Left forelimb (tissue), 1 donor: ENCODE measurements at places on chromosomes 6 and 20.

GRCh38 chr6:24052590-24052961 lies 73.4 kb upstream of the NRSN1 start:
- DNase-seq: no peak

DNA sequence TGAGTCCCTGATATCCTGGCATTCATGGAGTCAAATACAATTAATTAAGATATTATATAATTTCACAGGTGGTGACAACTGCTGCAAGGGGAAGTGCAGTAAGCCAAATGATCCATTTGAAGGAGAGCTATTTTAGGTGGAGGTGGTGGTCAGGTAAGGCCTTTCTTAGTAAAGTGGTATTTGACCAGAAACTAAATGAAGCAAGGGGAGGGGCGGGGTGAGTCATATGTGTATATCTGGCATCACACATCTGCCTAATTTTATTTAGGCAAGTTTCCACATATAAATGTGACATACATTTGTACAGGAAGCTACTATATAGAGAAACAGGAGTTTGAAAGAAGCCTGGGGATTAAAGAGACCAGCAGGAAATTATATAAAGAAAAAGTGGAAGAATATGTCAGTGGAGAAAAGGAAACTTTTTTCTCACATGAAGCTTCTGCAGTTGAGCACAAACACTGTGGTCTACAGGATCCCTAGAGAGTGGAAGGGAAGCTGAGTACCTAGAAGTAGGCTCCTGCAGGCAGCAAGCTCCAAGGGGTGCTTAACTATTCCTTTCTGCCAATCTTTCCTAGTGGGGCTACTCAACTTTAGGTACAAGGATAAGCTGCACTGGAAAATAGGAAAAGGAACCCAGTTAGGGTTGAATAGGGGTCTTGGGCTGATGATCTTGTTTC lies 99.6 kb downstream of the OGFRL1 start:
- no peak for DNase-seq

GRCh38 chr6:70524721-70525286 lies 41.9 kb upstream of the SDHAF4 start:
- no peak for DNase-seq

DNA sequence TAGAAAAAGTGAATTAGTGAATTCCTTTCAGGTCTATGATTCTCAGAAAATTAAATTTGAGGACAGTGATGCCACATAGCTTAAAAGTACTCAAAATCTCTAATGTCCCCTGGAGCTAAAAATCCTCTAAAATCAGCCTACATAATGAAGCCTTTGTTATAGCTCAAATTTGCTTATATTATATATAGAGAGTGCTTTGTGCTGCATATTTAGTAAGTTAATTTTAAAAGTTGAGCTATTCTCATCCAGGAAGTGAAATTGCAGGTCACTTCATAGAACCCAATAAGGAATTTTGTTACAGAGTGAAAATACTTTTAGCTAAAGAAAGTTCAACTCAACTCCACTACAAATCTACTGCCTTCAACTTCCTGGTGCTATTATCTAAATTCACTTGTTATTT lies 507.5 kb upstream of the MAP3K7 start:
- DNase-seq: no peak

- DNase-seq: peak; percentile 87
Measured at GRCh38 chr6:131954775-131955107, 3.6 kb upstream of the CCN2 start.

DNA sequence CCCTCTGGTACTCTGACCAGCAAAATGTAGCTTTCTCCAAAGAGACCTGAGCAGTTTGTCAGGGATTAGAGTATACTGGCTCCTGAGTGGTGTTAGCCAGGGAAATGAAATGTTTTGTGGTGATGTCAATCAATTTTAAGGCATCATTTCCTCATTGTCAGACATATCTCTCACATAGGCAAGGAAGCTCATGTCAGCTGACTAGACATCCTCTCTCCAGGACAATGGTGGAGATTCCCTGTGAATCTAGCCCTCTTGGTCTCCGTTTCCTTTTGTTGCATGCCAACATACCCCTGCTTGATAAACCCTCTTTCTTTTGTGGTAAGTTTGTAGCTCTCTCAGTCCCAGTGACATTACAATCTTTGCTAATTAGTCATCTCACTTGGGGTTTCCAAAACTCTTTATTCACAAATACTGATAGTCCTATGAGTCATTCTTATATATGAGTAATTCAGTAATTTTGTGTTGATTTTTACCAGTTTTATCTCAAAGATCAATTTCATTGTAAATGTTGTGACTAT lies 135.6 kb upstream of the PTPRK start:
- no peak for DNase-seq

DNA sequence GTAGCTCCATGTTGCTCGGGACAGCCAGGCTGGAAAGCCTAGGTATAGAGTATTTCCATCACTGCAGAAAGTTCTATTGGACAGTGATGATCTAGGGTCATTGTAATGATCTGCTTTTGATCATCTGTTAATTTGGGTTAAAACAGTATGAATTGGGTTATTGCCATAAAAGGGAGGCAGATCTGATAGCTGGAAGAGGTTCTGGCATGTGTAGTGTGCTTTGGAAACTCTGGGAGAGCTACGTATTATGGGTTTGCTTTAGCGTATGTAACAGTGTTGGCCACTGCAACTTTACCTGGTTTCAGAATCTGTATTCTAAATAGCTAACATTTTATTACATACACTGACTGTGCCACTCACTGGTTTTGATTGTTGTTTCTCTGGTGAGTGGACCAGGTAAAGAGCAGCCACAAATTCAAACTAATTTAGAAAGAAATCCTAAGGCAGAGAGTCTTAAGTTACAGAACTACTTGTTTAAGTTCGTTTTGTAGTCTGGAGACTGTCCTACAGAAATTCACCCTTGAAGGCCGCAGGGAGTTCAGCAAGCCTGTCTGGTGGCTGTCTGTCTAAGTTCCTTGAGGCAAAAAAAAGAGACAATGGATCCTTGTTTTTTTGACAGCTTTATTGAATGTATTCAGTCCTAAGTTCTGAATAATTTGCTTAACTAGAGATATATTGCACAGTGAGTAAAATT lies 300.3 kb downstream of the PRL start:
- no peak for DNase-seq

DNA sequence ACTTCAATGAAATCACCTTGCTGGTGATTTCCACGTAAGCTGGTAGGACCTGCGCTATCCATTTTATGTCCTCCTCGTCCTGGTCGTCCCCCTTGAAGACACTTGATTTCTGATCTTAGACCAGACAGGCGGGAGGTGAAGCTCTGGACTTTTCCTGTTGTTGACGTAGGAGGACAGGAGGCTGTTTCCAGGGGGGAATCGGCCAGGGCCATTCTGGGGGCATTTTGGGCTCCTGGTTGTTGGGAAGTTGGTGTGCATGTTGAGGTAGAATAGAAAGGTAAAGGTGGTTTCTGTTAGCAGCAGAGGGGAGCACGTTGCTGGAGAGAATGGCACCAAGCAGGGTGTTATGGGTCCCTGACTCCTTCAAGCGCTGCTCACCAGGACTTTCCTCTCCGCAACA lies 56.0 kb downstream of the GMPR start:
- DNase-seq: no peak

GRCh38 chr6:101597693-101598092 lies 204.2 kb downstream of the GRIK2 start:
- no peak for DNase-seq
